ENCODE measurements at places on chromosomes 4 and X. TPM values are rescaled to one million over a fixed set of nuclear protein-coding genes. Genes with fewer than 3 reads are reported as not detected.

The NMU gene
- total RNA-seq, result not detected

DNA sequence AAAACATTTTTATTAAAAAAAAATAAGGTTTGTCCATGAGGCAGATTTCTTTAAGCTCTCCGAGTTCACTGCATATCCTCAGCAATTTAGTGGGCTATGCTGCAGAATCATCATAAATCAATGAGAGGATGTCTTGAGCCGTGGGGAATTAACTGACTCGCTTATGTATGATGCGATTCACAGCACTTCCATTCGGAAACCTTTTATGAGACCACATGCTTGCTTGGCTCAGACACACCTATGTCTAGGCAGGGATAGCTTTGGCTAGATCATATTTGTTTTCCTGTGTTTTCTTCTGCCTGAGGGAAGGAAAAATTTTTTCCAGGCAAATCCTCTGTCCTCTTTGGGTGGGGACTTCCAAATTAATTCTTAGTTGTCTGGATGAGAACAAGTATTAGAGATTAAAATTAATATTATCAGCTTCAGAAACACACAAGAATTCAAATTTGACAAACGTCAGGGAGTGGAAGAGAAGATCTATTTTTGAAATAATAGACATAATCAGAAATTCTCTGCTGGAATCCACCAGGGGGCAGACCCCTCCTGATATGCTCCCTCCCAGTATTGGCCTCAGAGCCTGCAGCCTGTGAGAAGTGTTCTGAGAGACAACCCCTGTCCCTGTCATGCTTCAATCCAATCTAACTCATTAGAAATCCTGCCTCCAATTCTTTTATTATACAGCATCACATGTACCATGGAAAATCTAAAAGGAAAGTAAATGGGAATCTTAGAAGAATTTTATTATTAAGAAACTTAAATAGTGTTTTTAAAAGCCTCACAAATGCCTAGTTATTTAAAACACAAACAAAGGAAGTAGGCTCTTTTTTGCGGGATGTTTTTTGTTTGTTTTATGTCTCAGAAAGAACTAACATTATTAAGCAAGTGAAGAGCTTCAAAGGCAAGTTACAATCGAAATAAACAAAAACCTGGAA, 345.1 kb upstream of the TACR3 start:
- no peak for DNase-seq

- no peak for DNase-seq
Observed at GRCh38 chr4:61485056-61485455, 284.9 kb downstream of the ADGRL3 start.

The MAGEC2 gene
- not detected for total RNA-seq

DNA sequence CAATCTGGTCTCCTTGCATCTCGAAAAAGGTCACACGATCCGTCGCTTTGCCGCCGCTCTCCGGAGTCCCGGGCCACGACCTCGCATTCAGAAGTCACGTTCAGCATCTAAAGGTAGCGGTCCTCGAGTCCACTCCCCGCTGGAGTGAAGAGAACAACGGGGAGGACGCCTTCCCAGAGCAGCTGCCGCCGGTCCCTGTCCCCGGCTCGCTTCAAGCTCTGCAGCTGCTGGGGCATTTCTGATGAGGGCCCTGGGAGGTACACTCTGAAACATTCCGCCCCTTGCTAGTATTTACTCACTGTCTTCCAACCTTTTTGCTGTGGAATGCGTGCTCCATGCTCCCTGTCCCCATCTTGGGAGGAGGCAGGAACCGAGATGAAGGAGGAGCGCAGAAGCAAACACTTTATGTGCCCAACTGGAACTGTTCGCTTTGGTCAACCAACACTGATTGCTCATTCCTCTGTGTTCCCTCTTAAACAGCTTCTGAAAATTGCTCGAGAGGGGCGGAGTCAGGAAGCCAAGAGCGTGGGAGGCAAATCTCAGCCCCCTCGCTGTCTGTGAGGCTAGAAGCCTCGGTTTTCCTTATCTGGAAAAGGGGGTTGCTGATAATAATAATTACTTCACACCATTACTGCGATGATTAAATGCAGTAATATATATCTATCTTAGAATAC, 6.4 kb upstream of the VAMP7 start:
- DNase-seq, result no peak

- no peak for DNase-seq
Observed at GRCh38 chr4:156896527-156896926, 75.1 kb downstream of the PDGFC start.
